ENCODE measurements at places on chromosomes 7 and 10. TPM values are rescaled to one million over a fixed set of nuclear protein-coding genes. Genes with fewer than 3 reads are reported as not detected.

DNA sequence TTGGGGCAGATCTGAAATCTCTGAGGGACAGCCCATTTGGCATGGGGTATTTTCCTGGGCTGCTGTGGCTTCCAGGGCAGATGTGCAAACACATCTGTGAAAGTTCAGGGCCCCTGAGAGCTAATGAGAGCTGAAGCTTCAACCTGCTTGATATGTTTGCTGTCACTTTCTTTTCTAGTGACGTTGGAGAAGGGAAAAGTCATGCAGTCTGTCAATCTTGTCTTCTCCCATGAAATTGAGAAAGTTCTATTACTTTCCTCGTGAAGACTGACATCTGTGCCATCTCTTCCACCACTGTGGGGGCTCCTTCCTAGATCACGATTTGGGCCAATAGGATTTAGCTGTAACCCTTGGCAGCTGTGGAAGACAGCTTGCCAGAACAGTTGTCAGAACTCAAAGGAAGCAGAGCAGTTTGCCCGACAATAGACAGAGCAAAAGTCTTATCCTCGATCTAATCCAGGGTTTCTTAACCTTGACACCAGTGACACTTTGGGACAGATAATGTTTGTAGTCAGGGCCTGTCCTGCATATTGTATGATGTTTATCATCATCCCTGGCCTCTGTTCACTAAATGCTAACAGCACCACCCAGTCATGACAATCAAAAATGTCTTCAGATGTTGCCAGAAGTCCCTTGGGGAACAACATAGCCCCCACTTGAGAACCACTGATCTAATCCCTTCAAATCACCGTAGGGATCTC lies 586.5 kb downstream of the LRMDA start:
- no peaks in the 10 kb centered on the region for H3K4me1 ChIP-seq
- no peak overlapping the region for H3K27ac ChIP-seq
- H3K36me3 ChIP-seq = no peaks in the 10 kb centered on the region

- H3K27ac ChIP-seq = no peak overlapping the region
- H3K27me3 ChIP-seq = no peaks in the 10 kb centered on the region
- no peak overlapping the region for H3K4me3 ChIP-seq
- H3K4me1 ChIP-seq = no peaks in the 10 kb centered on the region
- no peak for DNase-seq
Measured at GRCh38 chr10:122505885-122506645, 44.7 kb downstream of the HTRA1 start.

GRCh38 chr10:96556003-96556402 lies 30.8 kb downstream of the TM9SF3 start:
- no peaks in the 10 kb centered on the region for H3K27me3 ChIP-seq
- H3K4me1 ChIP-seq = no peaks in the 10 kb centered on the region
- no peak overlapping the region for H3K27ac ChIP-seq

Gene ANKRD61
- total RNA-seq = 0.47 TPM

DNA sequence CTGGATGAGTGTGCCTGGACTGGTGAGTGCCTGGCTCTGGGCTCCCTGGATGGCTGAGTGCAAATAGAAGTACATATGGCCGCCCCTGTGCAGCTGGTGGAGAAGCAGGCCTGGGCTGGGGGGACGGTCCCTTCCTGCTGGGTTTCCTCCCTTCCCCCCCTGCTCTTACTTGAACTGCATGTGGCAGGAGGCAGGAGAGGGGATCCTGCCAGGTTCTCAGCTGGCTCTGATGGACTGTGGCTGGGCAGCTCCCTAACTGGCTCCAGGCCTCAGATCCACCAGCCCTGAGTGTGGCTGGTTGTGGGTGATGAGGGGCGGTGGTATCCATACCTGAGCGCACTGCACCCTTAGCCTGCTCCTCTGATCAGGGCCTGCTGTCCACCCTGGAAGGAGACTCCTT lies 26.9 kb downstream of the ADCY1 start:
- H3K27me3 ChIP-seq = peaks cover 19% of the 10 kb centered on the region
- H3K4me1 ChIP-seq = no peaks in the 10 kb centered on the region
- H3K36me3 ChIP-seq = no peaks in the 10 kb centered on the region
- no peak overlapping the region for H3K4me3 ChIP-seq
- no peak for DNase-seq

Gene ECD
- 29.1 TPM for total RNA-seq

DNA sequence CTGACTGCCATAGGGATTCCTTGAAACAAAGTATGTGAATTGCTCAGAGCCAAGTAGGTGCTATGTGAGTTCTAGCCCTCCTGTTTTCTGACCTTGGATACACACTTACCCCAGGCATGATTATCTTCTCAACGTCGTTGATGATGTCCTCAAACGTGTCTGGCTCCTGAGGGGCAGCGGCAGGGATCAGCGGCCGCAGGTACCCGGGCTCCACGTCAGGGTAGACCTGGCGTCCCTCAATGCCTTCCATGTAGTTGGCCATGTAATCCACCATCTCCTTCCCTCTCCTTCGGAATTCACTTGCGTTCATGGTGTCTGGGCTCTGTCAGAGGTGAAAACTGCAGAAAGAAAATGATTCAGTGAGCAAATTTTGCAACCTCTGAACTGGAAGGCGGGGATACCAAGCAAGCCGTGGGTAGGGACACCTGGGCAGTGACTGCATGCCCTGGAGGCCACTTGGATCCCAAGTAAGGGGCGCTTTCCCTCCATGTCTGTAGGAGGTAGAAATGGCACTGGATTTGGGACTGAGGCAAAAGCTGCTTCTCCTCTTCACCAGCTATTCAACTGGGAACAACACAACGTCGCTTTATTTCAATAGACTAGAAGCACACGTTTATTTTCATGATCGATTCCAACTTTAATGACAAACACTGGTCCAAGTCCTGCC lies 21.3 kb downstream of the DDC start:
- no peaks in the 10 kb centered on the region for H3K4me1 ChIP-seq
- H3K27me3 ChIP-seq = no peaks in the 10 kb centered on the region
- H3K27ac ChIP-seq = no peak overlapping the region
- H3K4me3 ChIP-seq = no peak overlapping the region
- H3K36me3 ChIP-seq = no peaks in the 10 kb centered on the region

- H3K4me1 ChIP-seq = no peaks in the 10 kb centered on the region
- no peak overlapping the region for H3K27ac ChIP-seq
- H3K4me3 ChIP-seq = no peak overlapping the region
- DNase-seq = no peak
Measured at GRCh38 chr7:15457990-15458955, 103.5 kb downstream of the AGMO start.

- DNase-seq = no peak
- no peak overlapping the region for H3K27ac ChIP-seq
- peaks cover 5% of the 10 kb centered on the region for H3K36me3 ChIP-seq
- no peaks in the 10 kb centered on the region for H3K4me1 ChIP-seq
Measured at GRCh38 chr10:73032536-73032935, 64.1 kb downstream of the P4HA1 start.
